ENCODE measurements at places on chromosomes 6 and 20.

DNA sequence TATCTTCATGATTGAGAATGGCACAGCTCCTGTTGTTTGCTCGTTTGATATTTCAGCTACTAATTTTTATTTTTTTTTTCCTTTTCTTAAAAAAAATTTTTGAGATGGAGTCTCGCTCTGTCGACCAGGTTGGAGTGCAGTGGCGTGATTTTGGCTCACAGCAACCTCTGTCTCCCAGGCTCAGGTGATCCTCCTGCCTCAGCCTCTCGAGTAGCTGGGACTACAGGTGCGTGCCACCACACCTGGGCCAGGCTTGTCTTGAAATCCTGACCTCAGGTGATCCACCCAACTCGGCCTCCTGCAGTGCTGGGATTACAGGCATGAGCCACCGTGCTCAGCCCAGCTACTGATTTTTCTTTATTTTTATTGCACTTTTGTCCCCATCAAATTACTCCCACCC is 150.2 kb upstream of the SIM1 start:
- DNase-seq, result no peak

GRCh38 chr6:47118611-47119010 is 76.5 kb upstream of the ADGRF1 start:
- no peak for DNase-seq

- DNase-seq, result no peak
These were observed 57.1 kb downstream of the HUS1B start for GRCh38 chr6:599576-600448.

- DNase-seq, result no peak
These were observed 72.6 kb downstream of the REV3L start for GRCh38 chr6:111410371-111410770.

GRCh38 chr6:130677312-130677711 is 149.9 kb upstream of the SMLR1 start:
- DNase-seq, result no peak

DNA sequence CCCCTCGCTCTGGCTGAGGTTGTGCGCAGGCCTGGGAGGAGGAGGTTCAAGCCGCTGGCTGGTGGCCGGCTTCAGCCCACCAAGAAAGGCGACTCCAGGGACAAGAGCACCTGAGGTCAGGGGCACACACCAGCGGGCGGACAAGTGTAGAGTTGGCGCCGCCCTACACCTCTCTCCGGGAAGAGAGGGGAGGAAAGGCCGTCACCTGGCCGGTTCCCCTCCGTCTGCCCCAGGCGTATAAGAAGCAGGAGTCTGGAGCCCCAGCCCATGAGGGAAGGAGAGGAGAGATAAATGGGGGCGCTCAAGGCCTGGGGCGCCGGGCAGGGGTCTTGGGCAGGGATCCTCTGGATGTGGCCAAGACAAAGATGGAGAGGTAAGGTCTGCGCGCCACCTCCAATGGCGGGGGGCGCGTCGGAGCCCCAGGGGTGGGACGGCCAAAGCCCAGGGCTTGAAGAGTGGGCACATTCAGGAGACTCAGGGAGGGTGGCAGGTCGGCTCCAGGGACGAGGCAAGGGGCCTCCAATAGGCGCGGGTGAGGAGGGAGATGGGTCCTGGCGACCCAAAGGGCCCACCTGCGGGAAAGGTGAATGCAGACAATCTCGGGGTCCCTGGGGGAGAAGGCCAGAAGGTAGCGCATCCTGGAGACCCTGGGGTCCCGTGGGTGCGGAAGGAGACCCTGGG is 826 bp downstream of the RIMS4 start:
- DNase-seq, result no peak

DNA sequence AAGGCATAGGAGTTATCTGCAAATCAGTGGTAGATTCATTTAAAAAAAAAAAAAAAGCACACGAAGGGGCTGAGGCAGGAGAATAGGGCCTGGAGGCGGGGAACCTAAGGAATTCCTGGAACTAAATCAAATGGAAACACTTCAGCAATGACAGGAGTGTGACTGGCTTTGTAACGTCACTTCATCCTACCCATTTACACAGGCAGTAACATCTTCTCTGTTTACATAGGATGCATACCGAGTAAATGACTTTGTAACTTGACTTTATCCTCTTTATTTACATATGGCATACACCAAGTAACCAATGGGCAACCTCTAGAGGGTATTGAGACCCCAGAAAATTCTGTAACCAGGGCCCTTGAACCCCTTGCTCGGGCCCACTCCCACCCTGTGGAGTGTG is 56.4 kb upstream of the IYD start:
- DNase-seq, result no peak

- DNase-seq, result no peak
These were observed 121.3 kb upstream of the SLC22A16 start for GRCh38 chr6:110597761-110598160.

DNA sequence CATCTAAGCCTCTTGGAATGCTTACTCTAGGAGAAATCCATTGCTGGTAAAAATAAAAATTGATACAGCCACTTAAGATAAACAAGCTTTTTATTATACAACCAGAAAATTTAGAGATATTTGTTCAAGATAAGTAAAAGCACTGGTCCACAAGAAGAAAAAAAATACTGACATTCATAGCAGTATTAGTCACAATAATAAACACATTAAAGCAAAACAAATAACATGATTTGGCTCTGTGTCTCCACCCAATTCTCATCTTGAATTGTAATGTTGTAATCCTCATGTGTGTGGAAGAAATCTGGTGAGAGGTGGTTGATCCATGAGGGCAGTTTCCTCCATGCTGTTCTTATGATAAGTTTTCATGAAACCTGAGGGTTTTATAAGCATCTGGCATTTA is 1093.5 kb upstream of the ADGRB3 start:
- DNase-seq, result no peak

DNA sequence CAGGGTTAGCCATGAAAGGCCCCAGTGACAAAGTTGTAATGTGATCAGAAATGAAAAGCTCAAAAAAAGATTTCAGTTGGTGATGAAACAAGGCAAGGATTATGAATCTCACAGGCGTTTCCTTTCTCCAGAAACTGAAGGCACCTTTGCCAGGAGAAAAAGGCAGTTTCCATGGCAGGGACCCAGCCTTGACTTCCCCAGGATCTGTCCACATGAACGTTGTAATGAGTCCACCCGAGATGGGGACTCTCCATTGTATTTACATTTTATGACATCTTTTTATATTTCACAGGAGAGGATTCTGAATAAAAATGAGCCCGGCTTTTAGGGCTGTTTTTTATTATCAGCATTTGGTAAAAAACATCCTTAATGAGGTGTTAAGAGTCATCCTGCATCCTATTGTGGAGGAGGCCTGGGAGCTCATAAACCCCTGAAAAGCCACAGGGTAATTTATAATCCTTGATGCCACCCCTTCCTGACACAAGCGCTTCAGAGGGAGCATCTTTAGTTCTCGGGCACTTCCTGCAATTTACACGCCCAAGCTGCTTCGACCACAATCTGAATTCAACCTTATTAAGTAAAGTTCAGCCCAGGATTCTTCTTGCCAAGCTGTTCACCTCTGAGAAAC is 74.1 kb upstream of the SALL4 start:
- no peak for DNase-seq

DNA sequence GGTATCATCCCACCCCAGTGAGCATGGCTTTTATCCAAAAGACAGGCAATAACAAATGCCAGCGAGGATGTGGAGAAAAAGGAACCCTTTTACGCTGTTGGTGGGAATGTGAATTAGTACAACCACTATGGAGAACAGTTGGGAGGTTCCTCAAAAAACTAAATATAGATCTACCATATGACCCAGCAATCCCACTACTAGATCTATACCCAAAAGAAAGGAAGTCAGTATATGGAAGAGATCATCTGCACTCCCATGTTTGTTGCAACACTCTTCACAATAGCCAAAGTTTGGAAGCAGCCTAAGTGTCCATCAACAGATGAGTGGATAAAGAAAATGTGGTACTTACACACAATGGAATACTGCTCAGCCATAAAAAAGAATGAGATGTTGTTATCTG is 5.9 kb upstream of the KIAA1755 start:
- DNase-seq, result no peak

DNA sequence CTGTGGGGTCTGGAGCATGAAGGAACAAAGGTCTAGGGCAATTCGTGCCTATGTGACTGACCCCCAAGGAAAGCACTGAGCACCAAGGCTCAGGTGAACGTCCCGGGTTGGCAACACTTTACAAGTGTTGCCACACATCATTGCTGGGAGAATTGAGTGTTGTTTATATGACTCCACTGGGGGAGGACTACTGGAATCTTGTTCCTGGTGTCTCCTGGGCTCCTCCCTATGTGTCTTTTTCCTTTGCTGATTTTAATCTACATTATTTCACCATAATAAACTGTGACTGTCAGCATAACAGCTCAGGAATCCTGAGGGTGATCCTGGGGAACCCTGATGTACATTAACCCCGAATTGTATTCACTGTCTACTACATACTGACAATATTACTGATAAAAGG is 207.7 kb upstream of the BMP2 start:
- DNase-seq, result no peak

- peak; percentile 81 for DNase-seq
These were observed 89.8 kb upstream of the PAX1 start for GRCh38 chr20:21615617-21616080.

- DNase-seq, result no peak
These were observed 43.4 kb downstream of the QKI start for GRCh38 chr6:163457637-163458561.

DNA sequence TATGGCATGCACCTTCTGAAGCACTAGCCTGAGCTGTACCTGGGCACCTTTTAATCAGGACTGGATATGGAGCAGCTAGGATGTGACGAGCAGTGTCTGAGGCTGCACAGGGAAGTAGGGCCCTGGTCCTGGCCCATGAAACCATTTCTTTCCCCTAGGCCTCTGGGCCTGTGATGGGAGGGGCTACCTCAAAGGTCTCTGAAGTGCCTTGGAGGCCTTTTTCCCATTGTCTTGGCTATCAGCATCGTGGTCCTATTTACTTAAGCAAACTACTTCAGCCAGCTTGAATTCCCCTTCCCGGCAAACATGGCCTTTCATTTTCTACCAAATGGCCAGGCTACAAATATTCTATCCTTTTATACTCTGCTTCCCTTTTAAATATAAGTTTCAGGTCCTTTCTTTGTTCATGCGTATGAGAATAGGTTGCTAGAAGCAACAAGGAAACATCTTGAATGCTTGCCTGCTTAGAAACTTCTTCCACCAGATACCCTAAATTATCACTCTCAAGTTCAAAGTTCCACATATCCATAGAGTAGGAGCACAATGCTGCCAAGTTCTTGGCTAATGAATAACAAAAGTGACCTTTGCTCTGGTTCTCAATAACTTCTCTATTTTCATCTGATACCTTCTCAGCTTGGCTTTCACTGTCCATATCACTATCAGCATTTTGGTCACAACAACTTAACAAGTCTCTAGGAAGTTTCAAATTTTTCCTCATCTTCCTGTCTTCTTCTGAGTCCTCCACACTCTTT is 673.1 kb downstream of the HTR1B start:
- no peak for DNase-seq

DNA sequence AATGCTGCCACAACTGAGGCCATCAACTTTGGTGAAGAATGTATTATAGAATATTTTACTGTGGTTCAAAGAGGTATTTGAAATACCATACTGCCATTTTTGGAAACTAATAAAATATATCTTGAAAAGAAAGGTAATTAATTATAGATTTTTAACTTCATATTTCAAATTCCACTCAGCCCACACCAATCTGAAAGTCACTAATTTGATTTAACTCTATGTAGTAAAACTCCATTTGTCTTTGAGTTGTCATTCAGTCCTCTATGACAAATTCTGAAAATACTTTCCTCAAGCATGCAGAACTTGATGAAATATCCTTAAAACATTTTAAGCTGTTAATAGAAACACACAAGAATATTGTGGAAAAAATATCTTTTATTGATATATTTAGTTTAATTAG is 1196.7 kb upstream of the CITED2 start:
- no peak for DNase-seq

DNA sequence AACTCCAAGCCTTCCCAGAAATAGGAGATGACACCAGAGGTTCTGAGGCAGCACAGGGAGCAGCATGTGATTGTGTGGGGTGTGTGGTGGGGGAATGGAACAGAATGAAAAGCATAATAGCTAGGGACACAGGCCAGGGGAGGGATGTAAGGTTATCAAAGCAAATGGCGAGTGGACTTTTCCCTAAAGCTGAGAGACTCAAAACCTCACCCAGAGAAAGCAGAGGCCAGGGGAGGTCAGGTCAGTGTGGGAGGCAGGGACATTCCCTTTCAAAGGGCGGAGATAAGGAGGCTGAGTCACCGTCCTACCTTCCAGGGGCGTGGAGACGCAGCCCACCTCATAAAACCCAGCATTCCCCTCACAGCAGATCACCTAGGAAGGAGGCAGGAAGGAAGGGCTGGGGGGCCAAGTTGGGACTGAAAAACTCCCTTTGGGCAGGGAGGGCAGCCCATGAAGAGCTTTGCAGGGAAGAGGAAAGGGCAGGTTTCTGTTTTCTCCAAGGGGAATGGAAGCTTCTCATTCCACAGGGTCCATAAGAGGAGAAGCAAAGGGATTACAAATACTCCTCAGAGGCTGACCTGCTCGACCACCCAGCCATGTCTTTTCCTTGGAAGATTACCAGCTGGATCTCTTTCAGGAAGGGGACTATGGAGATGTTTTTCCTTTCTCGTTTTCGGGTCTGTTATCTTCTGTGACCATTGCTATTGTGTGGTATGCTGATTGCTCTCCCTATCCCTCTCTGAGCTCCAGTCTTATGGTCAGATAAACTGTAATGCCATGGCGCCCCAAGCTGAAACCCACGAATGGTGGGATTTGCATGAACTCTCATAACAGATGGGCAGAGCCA is 9.6 kb upstream of the LY6G5C start:
- no peak for DNase-seq

GRCh38 chr20:12617076-12617475 is 391.7 kb upstream of the SPTLC3 start:
- no peak for DNase-seq

- peak; percentile 56 for DNase-seq
These were observed 37.9 kb upstream of the RCAN2 start for GRCh38 chr6:46528961-46529750.

- no peak for DNase-seq
These were observed 107.6 kb upstream of the KHDRBS2 start for GRCh38 chr6:62393608-62394007.
